Adipose tissue (tissue), 3 donors: ENCODE measurements at places on chromosomes 6 and 20. TPM values are rescaled to one million over a fixed set of nuclear protein-coding genes. Genes with fewer than 3 reads are reported as not detected.

GLP1R gene
- polyA plus RNA-seq = not detected

SCUBE3 gene
- polyA plus RNA-seq = 0.01 TPM

CTCFL gene
- polyA plus RNA-seq = 0.11 TPM

FUT9 gene
- polyA plus RNA-seq = 0.16 TPM

SLC12A5 gene
- 0.56 TPM for polyA plus RNA-seq

MAPK13 gene
- 10.6 TPM for polyA plus RNA-seq

CFB gene
- polyA plus RNA-seq = 23.8 TPM

C20orf202 gene
- not detected for polyA plus RNA-seq

EPPIN gene
- not detected for polyA plus RNA-seq

EPB41L1 gene
- 28.8 TPM for polyA plus RNA-seq

SGK2 gene
- 16.5 TPM for polyA plus RNA-seq

NOTCH4 gene
- polyA plus RNA-seq = 44.5 TPM

CYP21A2 gene
- 2.1 TPM for polyA plus RNA-seq
